Activated T-helper 17 cell treated with anti-CD3 and anti-CD28 coated beads, Interleukin-2, amount 50 U/mL, for 72 hours (primary cell): ENCODE measurements at places on chromosomes 6 and 20.

- H3K4me1 ChIP-seq = peaks cover 4% of the 10 kb centered on the region
- H3K4me3 ChIP-seq = no peak overlapping the region
- ATAC-seq = no peak
- no peak overlapping the region for H3K27ac ChIP-seq
- no peaks in the 10 kb centered on the region for H3K27me3 ChIP-seq
These were observed 30.0 kb downstream of the BRPF3 start for GRCh38 chr6:36226438-36227047.

GRCh38 chr20:49824206-49824605 is 11.6 kb downstream of the SLC9A8 start:
- H3K27ac ChIP-seq = peak overlapping the region; percentile 14
- peak; percentile 1 for ATAC-seq
- peak overlapping the region; percentile 56 for H3K4me3 ChIP-seq
- H3K27me3 ChIP-seq = no peaks in the 10 kb centered on the region

GRCh38 chr6:2658788-2659187 is 91.9 kb downstream of the MYLK4 start:
- peak overlapping the region; percentile 9 for H3K27ac ChIP-seq
- H3K4me3 ChIP-seq = no peak overlapping the region
- H3K4me1 ChIP-seq = peaks cover 13% of the 10 kb centered on the region
- H3K27me3 ChIP-seq = peaks cover under 1% of the 10 kb centered on the region
- ATAC-seq = peak; percentile 94

DNA sequence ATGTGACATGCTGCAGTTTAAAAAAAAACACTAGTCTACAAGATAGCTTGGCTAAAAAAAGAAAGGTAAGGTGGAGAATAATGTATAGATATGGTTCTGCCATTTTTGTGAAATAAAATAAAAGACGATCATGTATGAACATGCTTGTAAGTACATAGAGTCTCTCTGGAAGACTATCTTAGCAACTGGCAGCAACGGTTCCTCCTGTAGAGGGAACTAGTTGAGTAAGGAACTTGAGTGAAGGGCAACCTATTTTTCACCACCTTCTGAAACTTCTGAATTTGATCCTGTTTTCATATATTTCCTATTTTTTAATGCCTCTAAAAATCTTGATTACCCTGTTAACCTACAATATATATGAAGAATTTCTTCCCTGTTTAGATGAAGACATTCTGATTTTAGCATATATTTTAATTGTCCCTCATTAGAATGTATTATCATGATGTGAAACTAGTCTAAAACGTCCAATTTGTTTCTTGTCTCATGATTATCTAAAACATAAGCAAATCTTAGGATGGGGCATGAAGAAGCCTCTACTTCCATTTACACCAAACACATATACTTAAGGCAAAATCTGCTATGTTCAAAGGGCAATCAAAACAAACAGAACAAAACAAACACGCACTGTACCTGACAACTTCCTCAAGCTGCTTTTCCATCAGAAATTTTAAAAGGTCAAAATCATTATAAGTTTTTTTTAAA is 202.5 kb downstream of the ISM1 start:
- H3K4me1 ChIP-seq = peaks cover 4% of the 10 kb centered on the region
- no peaks in the 10 kb centered on the region for H3K27me3 ChIP-seq
- H3K27ac ChIP-seq = no peak overlapping the region
- no peak for ATAC-seq
- H3K36me3 ChIP-seq = peaks cover under 1% of the 10 kb centered on the region

DNA sequence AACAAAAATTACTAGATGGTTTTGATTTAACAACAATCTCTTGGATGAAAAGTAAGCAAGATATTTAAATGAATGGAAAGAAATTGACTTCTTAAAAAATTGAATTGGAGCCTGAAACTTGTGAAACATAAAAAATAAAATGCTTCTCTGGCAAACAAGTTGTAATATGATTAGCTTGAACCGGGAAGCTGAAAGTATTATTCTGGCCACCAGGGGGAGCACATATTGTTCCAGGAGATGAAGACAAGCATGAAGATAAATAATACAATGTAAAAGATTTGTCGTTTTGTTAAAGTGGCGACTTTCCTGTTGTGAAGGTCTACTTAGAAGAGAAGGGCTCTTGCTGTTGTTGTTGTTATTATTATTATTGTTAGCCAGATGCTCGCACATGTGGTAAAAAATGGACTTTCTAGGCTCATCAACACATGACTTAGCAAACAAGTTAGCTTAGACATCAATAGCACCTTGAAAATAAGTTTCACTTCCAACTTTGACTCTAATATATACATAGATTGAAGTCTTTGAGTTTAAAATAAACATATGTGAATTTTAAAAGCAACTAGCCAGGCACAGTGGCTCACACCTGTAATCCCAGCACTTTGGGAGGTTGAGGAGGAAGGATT is 14.2 kb downstream of the PAX1 start:
- peaks cover 5% of the 10 kb centered on the region for H3K4me1 ChIP-seq
- H3K4me3 ChIP-seq = no peak overlapping the region
- no peak for ATAC-seq

- H3K36me3 ChIP-seq = no peaks in the 10 kb centered on the region
- H3K27ac ChIP-seq = no peak overlapping the region
- H3K4me3 ChIP-seq = no peak overlapping the region
- H3K27me3 ChIP-seq = no peaks in the 10 kb centered on the region
These were observed 16.8 kb downstream of the TMEM244 start for GRCh38 chr6:129844118-129844891.

- H3K4me1 ChIP-seq = peaks cover 9% of the 10 kb centered on the region
- no peak overlapping the region for H3K27ac ChIP-seq
- no peak for ATAC-seq
These were observed 122.3 kb downstream of the BANF2 start for GRCh38 chr20:17822039-17822438.

GRCh38 chr6:90413867-90414266 is 117.2 kb upstream of the BACH2 start:
- peak overlapping the region; percentile 78 for H3K4me3 ChIP-seq
- no peaks in the 10 kb centered on the region for H3K27me3 ChIP-seq
- no peaks in the 10 kb centered on the region for H3K36me3 ChIP-seq
- ATAC-seq = peak; percentile 29
- H3K4me1 ChIP-seq = peaks cover 60% of the 10 kb centered on the region
- H3K27ac ChIP-seq = peak overlapping the region; percentile 86

GRCh38 chr6:55992546-55992945 is 117.2 kb upstream of the BMP5 start:
- no peaks in the 10 kb centered on the region for H3K4me1 ChIP-seq
- H3K27me3 ChIP-seq = no peaks in the 10 kb centered on the region
- H3K27ac ChIP-seq = no peak overlapping the region
- H3K36me3 ChIP-seq = no peaks in the 10 kb centered on the region
- ATAC-seq = no peak

GRCh38 chr20:58718121-58718563 is 25.5 kb downstream of the NPEPL1 start:
- no peaks in the 10 kb centered on the region for H3K36me3 ChIP-seq
- peaks cover 23% of the 10 kb centered on the region for H3K27me3 ChIP-seq
- H3K4me3 ChIP-seq = no peak overlapping the region
- H3K4me1 ChIP-seq = no peaks in the 10 kb centered on the region
- no peak overlapping the region for H3K27ac ChIP-seq

GRCh38 chr6:14440940-14441781 is 323.6 kb downstream of the CD83 start:
- no peak overlapping the region for H3K27ac ChIP-seq
- H3K36me3 ChIP-seq = no peaks in the 10 kb centered on the region
- H3K27me3 ChIP-seq = no peaks in the 10 kb centered on the region
- H3K4me1 ChIP-seq = no peaks in the 10 kb centered on the region

GRCh38 chr6:34237316-34237721 is 646 bp downstream of the HMGA1 start:
- peak; percentile 4 for ATAC-seq
- peak overlapping the region; percentile 90 for H3K4me3 ChIP-seq
- no peaks in the 10 kb centered on the region for H3K27me3 ChIP-seq
- peaks cover 45% of the 10 kb centered on the region for H3K36me3 ChIP-seq
- peaks cover 35% of the 10 kb centered on the region for H3K4me1 ChIP-seq

- H3K4me1 ChIP-seq = peaks cover 4% of the 10 kb centered on the region
- ATAC-seq = no peak
- H3K27ac ChIP-seq = no peak overlapping the region
- H3K4me3 ChIP-seq = no peak overlapping the region
- H3K27me3 ChIP-seq = no peaks in the 10 kb centered on the region
These were observed 185.9 kb downstream of the UST start for GRCh38 chr6:148932731-148933130.

GRCh38 chr6:169723200-169723909 is 945 bp downstream of the PHF10 start:
- H3K4me1 ChIP-seq = peaks cover 14% of the 10 kb centered on the region
- H3K4me3 ChIP-seq = peak overlapping the region; percentile 98
- no peaks in the 10 kb centered on the region for H3K27me3 ChIP-seq
- H3K27ac ChIP-seq = peak overlapping the region; percentile 96
- H3K36me3 ChIP-seq = peaks cover 33% of the 10 kb centered on the region
